SK-N-MC (cell line): ENCODE measurements at places on chromosomes 1 and 21.
A peak's percentile ranks its signal among the peaks of the same experiment; 100 is the strongest.

GRCh38 chr1:183029591-183030000 lies 6.4 kb downstream of the LAMC1 start:
- no peak for DNase-seq

- DNase-seq, result no peak
Observed at GRCh38 chr1:220487297-220487820, 40.6 kb upstream of the MARK1 start.

DNA sequence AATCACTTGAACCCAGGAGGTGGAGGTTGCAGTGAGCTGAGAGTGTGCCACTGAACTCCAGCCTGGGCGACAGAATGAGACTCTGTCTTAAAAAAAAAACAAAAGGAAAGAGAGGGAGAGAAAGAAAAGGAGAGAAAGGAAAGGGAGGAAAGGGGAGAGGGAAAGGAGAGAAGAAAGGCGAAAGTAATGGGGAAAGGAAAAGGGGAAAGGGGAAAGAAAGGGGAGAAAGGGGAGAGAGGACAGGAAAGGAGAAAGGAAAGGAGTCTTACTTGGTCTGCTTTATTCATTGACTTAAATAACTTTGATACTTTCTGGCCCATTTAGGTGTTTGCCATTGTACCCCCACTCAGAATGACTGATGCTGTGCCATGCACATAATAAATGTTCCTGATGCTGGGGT lies 11.8 kb downstream of the NSUN4 start:
- DNase-seq, result no peak

- no peak for DNase-seq
Observed at GRCh38 chr21:32140151-32140550, 138.7 kb downstream of the MIS18A start.

GRCh38 chr1:157776971-157777391 lies at the start of gene FCRL2:
Gene FCRL2, minus strand, starts transcription at chr1:157777132. Its CDS starts 59 bp downstream, at chr1:157777073.
- DNase-seq, result no peak

- DNase-seq, result no peak
Observed at GRCh38 chr21:31387560-31388186, 43.6 kb upstream of the TIAM1 start.

DNA sequence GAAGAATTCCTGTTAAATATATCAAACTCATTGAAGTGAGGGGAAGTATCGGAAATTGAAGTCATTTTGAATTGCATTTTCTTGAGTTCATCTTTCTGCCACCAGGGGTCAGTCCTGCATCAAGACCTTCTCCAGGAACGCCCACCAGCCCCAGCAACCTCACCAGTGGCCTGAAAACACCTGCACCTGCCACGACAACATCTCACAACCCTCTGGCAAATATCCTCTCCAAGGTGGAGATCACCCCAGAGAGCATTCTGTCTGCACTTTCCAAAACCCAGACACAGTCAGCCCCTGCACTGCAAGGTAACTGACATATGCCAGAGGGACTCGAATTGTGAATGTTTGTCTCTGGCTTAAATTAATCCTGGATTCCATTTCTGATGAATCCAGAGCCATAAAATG lies 22.8 kb upstream of the TARS2 start:
- DNase-seq, result peak; percentile 34

DNA sequence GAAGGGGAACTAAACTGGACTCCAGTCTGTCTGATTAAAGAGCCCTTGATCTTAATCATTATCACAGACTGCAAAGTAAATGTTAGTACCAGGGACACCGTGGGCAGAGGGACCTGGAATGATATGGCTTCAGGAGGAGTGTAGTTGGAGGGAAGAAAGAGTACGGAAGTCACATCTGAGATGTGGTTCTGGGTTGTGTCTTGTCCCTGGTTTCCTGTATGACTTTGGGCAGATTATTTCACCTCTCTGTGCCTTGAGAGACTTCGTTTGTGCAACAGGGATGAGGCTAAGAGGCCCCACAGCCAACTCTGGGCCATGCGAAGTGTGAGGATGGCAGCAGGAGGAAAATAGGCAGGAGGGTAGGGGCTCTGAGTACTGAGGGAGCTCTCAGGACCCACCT lies 76.1 kb upstream of the SLC2A1 start:
- DNase-seq, result no peak

- DNase-seq, result no peak
Observed at GRCh38 chr1:81690676-81691453, 109.9 kb upstream of the ADGRL2 start.

DNA sequence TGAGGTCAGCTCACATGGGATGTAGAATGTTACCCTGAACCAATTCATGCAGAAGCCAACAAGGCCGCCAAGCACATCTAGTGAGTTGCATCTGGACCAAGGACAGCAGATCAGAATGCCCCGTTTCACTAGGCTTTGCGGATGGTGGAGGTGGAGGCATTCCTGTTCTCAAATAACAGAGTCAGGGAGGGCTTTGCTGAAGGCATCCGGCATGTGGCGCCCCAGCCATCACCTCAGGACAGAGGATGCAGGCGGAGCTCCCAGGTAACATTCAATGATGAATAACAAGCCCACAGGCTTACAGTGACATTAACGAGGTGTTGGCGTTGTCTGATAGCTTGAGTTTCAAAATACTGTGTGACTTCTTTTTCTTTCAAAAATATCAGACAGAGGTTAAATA lies 476.2 kb downstream of the CAMTA1 start:
- DNase-seq, result no peak

- no peak for DNase-seq
Observed at GRCh38 chr1:28956038-28956464, 41.7 kb downstream of the EPB41 start.

DNA sequence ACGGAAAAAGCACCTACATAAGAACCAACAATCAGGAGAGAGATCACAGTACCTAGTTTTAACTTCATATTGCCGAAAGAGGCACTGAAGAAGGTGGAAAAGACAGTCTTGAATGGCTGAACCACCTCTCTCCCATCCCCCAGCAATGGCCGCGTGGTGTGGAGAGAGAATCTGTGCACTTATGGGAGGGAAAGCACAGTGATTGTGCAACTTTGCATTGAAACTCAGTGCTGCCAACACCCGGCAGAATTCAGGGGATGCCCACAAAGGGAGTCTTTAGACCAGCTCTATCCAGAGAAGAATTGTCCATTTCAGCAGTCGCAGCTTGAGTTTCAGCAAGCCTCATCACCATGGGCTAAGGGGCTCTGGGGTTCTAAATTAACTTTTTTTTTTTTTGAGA lies 186.3 kb upstream of the USP25 start:
- no peak for DNase-seq

- no peak for DNase-seq
Observed at GRCh38 chr1:182476625-182477024, 26.7 kb downstream of the RGSL1 start.

DNA sequence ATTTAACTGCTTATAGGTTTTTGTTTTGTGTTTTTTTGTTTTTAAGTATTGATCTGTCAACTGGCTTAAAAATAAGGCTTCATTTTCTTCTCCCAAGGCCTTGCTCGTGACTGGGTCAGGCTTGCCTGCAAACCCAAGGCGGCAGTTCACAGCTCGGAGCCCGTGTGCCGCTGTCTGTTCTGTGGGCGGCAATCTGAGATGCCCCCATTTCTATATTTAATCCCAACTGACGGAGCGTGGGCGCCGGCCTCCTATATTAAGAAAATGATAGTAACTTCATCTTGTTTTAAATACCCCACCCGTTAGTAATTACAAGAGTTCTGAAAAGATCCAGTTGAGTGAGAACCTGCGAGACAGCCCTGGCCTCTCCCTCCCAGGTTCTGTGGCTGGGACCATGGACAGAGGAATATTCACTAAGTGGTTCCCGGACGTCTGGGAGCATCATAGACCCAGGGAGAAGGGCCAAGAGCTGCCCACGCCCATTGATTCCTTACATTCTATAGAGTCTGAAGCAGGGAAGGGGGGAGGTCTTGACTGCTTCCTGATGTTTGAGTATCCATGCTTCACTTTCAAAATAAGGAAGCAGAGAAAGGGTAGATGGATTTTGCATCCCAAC lies 42.6 kb upstream of the GPR153 start:
- no peak for DNase-seq

DNA sequence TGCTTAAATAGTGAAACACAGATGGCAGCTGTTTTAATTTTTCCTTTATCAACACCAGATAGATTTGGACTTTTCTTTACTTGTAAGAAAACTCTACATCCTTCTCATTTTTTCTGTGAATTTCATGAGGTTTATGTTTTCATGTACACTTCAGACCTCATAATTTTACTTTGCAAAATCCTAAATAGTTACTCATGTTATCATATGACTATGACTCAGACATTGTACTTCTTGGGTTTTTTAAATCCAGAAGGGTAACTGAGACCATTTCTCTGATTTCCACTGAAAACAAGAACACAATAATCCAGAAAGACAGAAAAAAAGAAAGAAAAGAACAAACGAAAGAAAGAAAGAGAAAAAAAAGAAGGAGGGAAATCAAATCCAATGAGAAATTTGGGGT lies 1021.6 kb downstream of the NCAM2 start:
- DNase-seq, result no peak

DNA sequence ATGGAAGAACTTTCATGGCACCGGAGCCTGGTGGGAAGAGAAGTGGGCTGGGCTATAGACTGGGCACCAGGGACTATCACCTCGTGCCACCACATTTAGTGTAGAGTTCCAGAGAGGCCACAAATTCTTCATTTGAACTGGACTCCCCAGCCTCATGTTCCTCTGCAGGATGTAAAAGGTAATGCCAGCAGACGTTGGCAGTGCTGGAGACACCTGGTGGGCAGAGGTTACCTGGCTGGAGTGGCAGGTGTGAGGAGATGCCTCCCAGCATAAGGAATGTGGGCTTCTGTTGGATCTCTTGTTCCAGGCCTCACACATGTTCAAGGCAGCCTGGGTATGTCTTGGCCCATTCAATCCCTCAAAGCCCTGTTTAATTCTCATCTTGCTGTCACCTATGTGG lies 35.2 kb downstream of the TEX35 start:
- DNase-seq, result no peak

DNA sequence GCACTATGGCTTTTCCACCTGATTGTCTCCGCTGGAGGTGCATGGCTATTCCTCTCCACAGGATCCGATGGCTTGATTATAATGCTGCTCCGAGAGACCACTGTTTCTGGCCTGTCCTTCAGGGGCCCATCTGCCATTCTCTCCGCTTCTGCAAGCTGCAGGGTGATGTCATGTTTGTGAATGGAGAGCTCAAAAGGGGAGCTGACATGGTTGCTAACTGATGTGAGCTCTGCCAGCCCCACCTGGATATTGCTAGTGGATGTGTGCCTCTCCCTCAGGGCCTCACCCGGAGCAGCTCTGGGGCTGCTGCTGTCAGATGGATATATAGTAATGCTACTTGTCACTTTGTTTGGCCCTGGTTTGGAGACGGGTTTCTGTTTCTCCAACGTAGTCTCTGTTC lies 72.3 kb downstream of the KDM1A start:
- no peak for DNase-seq

- no peak for DNase-seq
Observed at GRCh38 chr1:93707956-93708355, 26.3 kb upstream of the BCAR3 start.

DNA sequence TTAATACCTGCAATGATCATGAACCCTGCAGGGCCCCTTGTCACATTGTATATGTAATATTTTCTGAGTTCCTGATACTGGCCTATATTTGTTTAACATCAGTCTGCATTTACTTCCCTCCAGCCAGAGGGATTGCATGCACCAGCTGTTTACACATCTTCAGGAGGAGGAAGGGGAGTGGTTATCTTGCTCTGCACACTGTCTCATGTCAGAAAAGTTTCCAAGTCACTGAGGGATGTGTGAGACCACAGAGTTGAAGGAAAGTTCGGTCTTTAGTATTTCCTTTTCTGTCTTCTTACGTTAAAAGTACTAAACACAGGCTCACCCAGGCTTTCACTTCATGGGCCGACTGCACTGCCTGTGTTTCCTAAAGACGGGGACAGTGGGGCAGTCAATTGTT lies 574.1 kb downstream of the LMO4 start:
- DNase-seq, result no peak

DNA sequence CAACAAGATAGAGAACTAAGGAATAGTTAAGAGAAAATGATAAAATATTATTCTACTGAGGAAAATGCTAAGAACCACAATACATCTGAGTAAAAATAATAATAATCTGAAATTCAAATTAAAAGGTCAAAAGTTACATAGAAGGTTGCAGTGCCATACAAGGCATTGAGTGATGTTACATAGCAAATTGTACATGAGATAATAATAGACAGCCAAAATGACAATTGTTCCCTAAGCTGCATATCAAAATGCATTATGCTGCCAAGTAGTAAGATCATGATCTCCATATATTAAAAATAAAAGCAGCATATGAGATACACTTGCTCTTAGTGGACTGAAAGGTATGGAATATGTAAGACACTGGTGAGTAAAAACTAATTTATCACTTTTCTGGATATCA lies 547.7 kb downstream of the KCNT2 start:
- no peak for DNase-seq

- no peak for DNase-seq
Observed at GRCh38 chr1:155944444-155944799, 3.0 kb downstream of the RXFP4 start.

- no peak for DNase-seq
Observed at GRCh38 chr1:158179301-158180041, 1.2 kb upstream of the CD1D start.

DNA sequence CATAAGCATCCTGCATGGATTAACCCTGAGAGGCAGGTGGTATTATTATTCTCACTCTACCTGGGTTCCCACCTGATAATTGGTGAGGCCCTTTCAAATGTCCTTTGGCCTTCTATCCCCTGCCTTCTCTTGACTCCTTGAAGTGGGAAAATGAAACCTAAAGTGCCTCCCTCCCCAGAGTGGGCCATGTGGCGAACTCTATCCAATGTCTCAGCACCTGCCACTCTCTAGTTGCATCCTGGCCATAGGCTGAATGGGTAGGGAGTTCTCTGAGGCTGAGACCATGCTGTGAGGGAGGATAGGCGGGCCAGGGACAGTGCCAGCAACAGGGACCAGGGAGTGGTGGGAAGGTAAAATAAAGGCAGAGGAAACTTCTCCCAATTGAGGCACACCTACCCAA lies 35.3 kb downstream of the ELF3 start:
- DNase-seq, result no peak

DNA sequence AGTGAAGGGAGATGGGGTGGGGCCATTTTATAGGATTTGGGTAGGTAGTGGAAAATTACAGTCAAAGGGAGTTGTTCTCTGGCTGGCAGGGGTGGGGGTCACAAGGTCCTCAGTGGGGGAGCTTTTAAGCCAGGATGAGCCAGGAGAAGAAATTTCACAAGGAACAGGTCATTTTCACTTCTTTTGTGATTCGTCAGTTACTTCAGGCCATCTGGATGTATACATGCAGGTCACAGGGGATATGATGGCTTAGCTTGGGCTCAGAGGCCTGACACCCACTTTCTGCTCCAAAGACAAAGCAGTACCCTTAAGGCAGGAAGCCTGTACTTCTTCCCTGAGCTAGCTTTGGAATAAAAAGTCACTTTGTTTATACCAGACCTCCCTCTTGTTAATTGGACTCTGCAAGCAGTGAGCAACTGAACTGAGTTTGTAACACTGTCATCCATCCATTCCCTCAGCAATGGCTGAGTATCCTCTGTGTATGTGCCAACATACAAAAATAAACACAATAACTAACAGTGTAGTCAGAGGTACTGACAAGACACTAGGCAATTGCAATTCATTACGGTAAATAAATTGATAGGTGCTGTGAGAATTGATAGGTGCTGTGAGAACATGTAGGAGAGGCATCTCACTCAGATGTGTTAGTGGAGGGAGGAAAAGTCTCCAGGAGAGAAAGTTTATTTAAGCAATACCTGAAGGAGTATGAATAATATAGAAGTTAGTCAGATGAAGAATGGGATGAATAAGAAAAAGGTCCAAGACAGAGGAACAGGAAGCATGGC lies 14.7 kb upstream of the RGS2 start:
- no peak for DNase-seq
